Endodermal cell (in vitro differentiated cells): ENCODE measurements at places on chromosomes 6 and 20.

DNA sequence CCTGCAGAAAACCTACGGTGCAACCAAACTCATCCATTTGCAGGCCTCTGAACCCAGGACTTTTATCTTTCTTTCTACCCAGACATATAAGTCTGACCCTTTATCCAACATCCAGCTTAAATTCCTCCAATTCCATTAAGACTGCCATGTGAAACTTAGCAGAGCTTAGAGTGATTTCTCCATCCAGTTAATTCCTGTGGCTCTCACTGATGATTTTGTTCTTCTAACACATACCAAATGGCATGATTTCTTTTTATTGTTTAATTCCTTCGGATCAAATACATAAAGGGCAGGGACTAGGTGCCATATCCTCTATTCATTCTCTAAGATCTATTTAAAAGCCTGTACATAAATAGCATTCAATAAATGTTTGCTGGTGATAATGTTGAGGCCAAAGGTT is 92.9 kb downstream of the TASP1 start:
- no peak for DNase-seq

DNA sequence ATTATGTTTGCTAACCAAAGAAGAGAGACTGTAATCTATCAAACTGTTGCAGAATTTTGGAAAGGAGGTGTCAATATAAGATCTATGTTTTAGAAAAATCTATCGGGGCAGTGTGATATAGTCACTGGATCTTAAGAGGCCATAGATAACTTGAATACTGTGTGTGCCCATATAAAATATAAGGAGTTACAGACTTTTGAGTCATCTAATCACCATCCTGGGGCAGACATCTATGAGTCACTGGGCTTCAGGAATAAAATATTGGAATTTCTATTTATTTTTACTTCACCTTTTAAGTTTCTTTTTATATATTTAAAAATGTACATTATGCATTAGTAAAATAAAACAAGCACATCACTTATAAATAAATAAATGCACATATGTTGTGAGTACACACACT is 509.3 kb upstream of the MAN1A1 start:
- DNase-seq, result no peak

DNA sequence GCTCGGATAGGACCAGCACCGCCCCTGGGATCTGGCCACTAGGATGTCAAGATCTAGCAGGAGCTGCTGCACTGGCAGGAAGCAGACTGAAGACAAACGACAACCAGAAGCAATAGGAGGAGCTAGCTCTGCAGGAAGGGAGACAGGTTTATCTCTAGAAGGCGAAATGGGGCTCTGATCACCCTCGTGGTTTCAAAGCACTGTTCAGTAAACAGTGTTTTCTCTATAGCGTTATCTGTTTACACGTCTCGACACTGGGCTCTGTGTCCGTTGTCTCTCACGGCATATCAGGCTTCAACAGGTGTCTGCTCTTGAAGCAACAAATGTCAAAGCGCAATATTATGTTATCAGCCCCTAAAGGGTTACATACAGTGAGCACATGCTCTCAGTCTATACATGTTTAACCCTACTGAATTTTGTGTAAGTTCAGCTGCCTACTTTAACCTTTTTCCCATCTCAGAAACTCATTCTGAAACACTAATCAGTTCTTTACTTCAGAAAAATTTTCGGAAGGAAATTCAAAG is 23.8 kb downstream of the TMEM14B start:
- DNase-seq, result no peak

DNA sequence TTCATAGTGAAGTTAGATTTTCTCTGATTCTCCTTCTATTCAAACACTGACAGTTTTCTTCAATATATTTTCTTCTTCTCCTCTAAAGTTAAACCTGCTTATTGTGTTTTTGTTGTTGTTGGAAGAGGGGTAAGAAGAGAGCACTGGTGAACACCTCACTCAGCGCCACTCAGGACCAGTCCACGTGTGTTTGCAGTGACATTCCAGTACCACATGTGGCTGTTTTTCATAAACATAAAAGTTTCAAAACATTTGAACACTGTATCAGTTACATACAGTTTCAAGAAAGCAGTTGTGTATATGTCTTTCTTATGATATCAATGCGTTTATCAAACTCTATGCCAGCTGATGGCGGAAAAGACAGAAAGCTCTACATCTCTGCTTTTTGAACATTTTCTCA is 86.7 kb downstream of the HMGCLL1 start:
- no peak for DNase-seq

GRCh38 chr20:43460172-43460829 is 2.6 kb downstream of the SRSF6 start:
- DNase-seq, result no peak

GRCh38 chr20:45589725-45590124 is 10.6 kb upstream of the WFDC8 start:
- DNase-seq, result no peak

- no peak for DNase-seq
Observed at GRCh38 chr20:45845452-45845851, 11.7 kb downstream of the ACOT8 start.

DNA sequence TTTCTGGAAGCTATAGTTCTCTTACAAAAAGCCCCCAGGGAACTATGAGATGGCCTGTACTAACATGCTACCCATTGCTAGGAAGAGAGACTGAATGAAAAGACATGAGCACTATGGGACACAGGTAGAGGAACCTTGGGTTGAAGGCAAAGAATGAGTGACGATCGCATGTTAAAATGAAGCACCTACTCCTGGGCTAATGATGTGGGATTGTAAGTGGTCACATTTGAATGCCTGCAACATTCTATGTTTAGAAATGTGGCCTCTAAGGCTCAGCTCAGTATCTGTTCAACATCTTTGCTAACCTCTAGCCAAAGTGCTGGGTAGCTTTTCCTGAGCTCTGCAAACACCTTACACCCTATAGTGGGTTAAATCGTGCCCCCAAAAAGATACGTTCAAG is 5.2 kb upstream of the ZC3H12D start:
- DNase-seq, result no peak

DNA sequence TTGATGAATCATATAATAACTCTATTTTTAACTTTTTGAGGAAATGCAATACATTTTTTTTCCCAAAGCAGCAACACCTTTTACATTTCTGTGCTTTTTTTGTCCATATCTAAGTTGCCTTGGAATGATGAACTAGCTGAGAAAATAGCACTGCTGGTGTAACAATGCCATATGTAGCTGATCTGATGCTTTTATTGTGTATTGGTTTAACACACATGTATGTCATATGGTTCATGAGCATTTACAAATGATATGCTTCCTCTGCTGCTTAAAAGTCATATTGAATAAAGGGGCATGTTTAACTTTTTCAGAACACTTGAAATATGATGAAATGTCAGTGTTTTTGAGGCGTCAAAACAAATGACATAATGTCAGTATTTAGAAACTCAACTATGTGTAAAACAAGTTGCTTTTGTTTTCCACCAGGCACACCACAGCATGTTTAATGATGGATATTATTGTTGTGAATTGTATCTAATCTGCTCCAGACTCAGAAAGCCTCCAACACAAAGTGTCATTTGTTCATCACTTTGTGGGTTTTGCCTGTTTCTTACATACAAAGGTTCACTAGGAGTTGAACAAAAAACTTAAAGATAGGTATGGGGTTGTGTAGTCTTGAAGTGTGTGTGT is 775.8 kb upstream of the FLRT3 start:
- DNase-seq, result no peak

GRCh38 chr20:58000861-58001260 is 227.6 kb downstream of the ANKRD60 start:
- DNase-seq, result no peak

DNA sequence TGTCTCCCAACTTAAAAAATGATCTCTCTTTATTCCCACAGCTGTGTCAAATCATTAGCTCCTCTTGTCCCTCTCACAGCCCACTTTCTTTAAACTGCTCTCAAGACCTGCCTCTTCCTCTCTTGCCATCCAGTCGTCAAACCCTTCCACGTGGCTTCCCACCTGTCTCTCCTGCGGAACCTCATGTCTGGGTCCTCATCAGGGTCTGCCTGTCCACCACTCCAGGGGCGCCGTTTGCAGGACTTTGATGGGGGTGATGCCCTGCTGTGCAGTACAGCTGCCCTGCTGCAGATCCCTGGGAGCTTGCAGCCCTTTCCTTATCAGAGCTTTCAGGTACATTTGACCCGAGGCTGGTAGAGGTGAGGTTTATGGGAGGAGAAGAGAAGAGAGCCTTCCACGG is 114.8 kb downstream of the DHX35 start:
- no peak for DNase-seq

- DNase-seq, result no peak
Observed at GRCh38 chr6:168619560-168620314, 178.8 kb downstream of the SMOC2 start.

DNA sequence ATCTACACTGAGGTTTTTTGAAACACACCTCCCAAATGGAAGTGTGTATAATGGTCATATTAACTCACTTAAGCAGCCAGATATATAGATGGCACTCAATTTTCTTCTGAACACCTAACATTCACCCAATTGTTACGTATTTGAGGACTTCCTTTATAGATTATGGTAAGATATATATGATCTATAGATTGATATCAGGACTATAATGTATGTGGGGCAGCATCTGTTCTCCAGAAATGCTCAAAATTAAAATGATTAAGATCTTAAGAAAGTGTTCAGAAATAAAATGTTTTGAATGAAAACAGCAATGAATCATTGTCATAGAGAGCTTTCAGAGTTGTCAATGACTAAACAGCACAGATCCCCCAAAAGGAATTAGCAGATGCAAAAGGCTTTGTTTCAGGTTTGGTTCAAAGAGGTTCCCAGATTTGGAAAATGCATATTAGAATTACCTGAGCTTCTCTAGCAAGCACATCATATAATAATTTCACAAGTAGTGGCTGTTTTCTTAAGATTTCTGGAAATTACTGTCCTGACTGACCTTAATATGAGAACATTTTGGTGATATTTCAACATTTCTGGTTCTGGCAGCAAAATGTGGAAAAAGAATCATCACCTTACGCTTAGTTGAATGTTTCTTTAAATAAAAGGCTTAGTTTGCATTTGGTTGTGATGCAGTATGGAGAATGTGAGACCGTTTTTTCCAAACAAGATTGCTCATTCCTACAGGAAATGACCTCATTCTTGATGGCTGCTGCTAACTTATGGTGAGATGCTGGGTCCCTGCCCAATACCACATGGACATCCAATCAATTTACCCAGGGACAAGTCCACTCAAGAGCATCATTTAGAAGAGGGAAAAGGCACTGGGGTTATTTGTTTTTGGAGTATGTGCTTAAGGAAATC is 31.5 kb downstream of the TRAF3IP2 start:
- DNase-seq, result no peak

DNA sequence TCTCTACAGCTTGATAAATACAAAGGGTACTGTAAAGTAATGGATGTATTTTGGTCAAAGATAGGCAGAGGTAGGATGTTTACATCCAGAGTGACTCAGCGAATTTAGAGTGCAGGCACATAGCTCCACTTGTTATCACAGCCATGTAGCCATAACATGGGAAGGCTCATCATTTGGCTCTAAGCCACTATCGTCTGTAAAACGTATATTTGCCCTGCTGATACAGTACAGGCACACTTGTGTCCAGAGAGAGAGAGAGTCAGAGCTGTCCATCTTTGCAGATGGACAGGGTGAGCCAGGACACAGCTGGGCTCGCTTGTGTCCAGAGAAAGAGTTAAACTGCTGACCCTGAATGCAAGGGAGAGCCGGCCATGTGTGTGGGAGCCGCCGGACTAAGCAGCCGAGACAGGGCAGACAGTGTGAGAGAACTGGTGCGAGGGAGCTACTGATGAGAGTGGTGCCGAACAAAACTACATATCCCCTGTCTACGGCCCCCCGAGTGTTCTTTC is 619.0 kb downstream of the DOK5 start:
- DNase-seq, result no peak

GRCh38 chr6:159324596-159324995 is 155.4 kb downstream of the FNDC1 start:
- DNase-seq, result no peak

GRCh38 chr20:41047975-41048305 is 19.3 kb downstream of the TOP1 start:
- no peak for DNase-seq

- no peak for DNase-seq
Observed at GRCh38 chr6:14863902-14864850, 381.7 kb upstream of the JARID2 start.

DNA sequence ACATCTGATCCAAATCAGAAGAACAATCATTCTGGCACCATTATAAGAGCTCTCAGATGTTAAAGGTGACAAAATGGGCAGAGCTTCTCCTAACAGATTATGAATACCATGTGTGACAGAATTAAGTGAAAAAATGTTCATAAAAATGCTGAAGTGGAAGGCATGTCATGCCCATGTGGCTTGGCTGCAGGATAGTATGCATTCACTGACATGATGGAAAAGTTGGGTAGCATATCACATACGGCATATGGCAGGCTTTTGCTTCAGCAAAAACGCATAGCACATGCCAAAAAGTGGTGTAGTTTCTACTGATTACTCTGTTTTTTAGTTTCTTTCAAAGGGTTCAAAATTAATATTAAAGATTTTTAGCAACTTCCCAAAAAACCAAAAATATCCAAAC is 731.5 kb upstream of the EPHA7 start:
- DNase-seq, result no peak

GRCh38 chr20:19995220-19995863 is 21.8 kb upstream of the NAA20 start:
- DNase-seq, result no peak

DNA sequence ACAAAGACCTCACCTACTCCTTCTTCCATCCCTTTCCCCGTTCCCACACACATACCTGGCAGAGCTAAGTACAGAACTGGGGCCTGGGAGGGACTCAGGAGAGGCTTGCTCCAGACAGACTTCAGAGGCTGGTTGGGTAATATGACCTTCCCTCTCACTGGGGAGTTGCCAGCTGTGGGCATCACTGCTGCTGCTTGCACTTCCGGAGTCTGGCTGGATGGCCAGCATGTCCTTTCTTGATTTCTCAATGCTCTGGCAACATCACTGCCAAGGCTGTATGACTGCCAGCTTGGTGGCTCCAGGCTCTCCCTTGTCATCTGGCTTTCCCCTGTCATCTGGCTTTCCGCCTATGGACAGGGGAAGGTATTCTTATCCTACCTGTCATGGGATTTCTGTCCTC is 47.8 kb downstream of the CDH22 start:
- no peak for DNase-seq

- DNase-seq, result no peak
Observed at GRCh38 chr6:43850314-43851203, 80.5 kb downstream of the VEGFA start.

- peak; percentile 85 for DNase-seq
Observed at GRCh38 chr6:84052204-84052882, 18.8 kb downstream of the MRAP2 start.

DNA sequence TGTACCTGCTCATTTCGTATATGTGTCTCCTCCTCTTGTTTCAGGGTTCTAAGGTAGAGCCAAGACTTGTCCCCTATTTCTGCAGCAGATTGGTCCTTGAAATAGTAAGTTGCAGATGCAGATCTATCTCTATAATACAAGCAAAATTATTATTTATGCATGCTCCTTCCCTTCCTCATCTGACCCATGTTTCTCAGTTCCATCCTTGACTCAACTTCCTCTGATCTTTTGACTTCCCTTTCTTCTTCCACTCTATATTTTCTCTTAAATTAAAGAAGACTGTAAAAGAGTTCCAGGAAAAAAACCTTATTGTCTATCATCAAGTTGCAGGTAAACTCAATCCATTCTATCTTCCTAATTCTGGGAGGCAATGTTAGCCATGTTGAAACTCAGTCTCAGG is 23.7 kb downstream of the PLA2G7 start:
- no peak for DNase-seq
